CD4-positive, alpha-beta T cell treated with Interleukin-10 for 1 hour (primary cell): ENCODE measurements at places on chromosomes 3 and 15.

- DNase-seq: no peak
Observed at GRCh38 chr3:47476644-47477199, 981 bp upstream of the SCAP start.

DNA sequence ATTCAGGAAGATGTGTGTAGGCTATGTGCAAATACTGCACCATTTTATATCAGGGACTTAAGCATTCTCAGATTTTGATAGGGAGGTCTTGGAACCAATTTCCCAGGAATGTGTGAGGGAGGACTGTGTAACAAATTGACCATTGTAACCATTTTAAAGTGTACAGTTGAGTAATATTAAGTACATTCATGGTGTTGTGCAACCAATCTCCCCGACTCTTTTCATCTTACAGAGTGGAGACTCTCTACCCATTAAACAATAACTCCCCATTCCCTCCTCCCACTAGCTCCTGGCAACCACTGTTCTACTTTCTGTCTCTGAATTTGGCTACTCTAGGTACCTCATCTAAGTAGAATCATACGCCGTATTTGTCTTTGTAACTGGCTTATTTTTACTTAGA lies 5.1 kb downstream of the RCN2 start:
- no peak for DNase-seq

DNA sequence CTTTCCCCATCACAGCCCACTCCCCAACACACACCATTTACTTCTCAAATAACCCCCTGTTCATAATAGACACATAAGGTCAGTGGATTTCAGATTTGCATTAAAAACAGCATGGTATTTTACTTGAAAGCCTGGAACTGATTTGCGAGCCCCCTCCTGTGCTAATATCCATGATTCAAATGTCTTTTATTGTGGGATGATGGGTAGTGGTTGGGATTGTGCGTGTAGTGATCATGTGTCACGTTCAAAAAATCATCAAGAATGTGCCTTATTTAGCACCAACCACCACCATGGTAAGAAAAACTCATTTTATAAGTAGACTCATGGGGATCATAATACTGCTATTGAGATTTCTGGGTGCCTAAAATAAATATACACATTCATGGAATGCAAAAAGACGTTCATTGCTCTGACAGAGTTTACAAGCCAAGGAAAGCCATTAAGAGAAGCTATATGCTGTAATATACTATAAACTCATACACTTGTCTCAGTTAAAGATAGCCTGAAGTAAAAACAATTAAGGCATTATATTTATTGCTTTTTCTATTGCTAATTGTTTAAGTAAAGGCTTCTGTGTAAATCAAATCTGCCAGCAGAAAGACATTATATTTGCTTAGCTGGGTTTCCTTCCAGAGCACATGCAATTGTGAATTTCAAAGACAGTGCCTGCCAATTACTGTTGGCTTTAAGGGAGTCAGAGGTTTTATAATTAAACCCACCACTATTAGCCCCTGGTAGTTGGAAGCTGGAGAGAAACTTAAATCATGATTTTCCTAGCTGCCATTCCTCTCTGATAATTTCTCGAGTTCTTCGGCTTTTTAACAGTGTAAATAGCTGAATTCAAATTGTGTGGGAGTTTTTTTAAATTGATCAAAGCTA lies 4.0 kb downstream of the TRAT1 start:
- DNase-seq: no peak

GRCh38 chr3:184291738-184292445 lies 7.1 kb upstream of the PSMD2 start:
- DNase-seq: no peak

GRCh38 chr3:79018671-79019136 lies 749.1 kb downstream of the ROBO1 start:
- DNase-seq: no peak

DNA sequence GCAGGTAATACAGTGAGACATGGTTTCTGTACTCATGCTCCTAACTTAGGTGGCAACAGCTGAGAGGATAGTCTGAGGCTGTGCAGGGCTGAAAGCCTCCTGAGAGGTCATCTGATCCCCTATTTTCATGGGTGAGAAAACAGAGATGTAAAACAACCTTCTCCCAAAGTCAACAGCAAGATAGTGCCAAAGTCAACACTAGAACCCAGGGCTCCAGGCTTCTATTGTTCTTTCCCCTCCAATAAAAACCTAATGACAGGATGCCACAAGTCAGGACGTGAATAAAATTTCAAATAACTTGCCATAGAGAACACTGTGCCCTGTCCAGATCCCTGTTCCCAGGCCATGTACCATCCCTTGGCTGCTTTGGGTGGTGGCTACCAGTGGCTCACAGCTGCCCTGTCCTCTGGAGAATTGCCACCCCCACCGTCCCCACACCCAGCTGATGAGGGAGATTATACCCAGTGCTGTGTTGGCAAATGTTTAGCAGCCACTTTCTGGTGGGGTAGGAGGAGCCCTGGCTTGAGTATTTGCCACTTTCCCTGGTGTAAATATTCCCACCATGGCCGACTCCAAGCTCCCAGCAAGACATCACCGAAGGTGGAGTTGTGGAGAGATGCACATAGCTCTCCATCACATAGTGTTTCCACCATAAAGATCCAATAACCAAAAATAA lies 54.8 kb downstream of the SRGAP3 start:
- DNase-seq: no peak

- DNase-seq: no peak
Observed at GRCh38 chr3:54889731-54890130, 38.1 kb downstream of the LRTM1 start.

GRCh38 chr15:74365598-74366445 lies 1.6 kb downstream of the CYP11A1 start:
- no peak for DNase-seq

DNA sequence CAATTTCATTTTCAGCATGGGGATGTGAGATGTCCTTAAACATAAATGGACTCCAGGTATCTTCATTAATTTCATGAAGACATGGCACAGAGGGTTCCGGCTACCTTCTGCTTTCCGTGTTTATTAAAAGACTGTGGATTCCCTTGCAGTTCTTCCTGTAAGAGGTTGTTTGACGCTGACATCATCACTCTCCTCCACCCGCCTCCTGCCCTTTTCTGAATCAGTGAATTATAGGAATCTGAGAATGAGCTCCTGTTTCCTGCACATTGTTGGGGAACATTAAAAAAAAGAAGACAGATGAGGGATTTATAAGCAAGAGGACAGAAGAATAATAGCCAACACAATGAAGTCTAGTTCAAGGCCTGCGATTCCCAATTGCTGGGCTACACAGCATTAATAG lies 191.3 kb downstream of the LPP start:
- DNase-seq: no peak

DNA sequence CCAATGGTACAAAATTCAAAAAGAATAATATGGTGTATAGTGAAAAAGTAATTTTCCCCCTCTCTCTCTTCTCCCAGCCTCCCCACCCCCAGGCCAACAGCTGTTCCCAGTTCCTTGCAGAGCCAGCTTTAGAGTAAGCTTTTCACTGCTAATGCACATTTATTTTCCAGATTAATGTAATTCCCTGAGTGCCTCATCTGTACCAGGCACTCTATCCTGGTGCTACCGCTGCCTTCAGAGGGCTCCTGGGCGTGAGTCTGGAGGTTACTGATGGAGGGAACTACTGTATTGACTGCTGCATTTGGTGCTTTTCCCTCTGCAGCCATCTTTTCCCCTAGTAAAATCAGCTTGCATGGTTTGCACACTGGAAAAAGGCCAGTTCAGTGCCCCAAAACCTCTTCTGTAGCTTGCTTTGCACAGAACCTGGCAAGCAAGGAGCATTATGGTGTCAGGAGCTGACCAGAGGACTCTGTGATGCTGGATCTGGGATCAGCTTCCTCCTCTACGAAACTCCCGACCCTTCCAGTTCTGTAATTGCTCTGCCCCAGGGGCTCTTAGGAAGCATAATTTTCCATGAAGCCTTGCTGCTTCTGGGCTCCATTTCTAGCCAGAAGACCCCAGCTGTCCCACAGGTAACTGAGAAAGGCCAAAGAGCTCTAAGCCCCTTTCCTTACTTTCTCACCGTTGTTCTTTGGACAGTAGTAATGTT lies 8.5 kb upstream of the USP3 start:
- DNase-seq: no peak

GRCh38 chr3:185046603-185047002 lies 106.3 kb downstream of the C3orf70 start:
- no peak for DNase-seq

- DNase-seq: no peak
Observed at GRCh38 chr15:86649277-86649676, 569.6 kb downstream of the AGBL1 start.

DNA sequence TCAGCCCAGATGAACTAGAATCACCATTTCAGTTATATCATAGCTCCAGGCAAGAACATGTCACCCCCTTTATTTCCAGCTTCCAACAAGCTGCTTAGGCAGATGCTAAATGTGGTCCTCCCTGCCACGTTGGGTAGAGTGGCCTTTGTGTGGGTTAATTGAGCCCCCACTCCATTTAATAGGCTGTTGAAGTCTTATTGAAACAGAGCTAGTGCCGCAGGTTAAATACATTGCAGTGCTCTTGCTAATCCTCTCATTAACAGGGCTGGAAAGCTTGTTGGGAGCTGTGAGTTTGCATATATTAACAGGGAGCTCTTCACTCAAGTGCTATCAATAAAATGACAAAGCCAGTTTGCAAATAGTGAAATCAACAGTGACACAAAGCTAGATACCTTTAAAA lies 248.4 kb upstream of the CMC1 start:
- no peak for DNase-seq

DNA sequence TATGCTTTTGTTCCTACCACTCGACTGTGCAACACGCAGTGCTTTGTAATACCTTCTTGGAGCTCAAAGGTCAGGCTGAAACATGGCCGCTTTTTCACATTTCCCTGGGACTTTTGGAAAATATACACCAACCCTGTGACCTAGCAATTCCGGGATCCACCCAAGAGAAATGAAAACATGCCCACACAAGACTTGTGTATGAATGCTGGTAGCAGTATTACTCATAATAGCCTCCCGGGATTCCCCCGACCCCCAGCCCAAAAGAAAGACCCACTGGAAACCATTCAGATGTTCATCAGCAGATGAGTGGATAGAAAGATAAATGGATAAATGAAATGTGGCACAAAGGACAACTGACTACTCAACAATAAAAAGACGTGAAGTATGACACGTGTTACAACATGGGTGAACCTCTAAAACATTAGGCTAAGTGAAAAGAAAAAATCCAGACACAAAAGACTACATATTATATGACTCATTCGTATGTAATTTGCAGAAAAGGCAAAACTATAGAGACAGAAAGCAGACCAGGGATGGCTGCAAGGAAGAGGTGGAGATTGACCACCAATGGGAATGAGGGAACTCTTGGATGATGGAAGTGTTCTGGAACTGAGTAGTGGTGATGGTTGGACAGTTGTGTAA lies 104.1 kb downstream of the PGPEP1L start:
- DNase-seq: no peak

DNA sequence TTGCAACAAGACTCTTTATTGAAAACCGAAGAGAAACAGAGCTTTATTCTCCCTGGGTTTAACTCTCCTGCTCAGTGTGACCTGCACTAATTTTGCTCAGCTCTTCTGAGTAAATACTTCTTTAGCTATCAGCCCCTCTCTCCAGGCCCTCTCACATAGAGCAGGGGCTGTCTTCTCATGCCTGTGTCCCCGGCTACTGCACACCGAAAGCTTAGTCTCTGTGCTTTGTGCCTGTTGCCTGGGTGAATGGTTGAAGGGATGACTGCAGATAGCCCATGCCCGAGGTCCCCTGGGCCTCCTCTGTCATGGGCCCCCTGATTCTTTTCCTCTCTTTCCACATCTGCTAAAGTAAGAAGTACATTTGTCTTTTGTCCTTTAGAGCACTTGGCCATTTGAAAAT lies 195.9 kb downstream of the GABRG3 start:
- no peak for DNase-seq

GRCh38 chr3:53189276-53189675 lies 28.3 kb downstream of the PRKCD start:
- DNase-seq: no peak

DNA sequence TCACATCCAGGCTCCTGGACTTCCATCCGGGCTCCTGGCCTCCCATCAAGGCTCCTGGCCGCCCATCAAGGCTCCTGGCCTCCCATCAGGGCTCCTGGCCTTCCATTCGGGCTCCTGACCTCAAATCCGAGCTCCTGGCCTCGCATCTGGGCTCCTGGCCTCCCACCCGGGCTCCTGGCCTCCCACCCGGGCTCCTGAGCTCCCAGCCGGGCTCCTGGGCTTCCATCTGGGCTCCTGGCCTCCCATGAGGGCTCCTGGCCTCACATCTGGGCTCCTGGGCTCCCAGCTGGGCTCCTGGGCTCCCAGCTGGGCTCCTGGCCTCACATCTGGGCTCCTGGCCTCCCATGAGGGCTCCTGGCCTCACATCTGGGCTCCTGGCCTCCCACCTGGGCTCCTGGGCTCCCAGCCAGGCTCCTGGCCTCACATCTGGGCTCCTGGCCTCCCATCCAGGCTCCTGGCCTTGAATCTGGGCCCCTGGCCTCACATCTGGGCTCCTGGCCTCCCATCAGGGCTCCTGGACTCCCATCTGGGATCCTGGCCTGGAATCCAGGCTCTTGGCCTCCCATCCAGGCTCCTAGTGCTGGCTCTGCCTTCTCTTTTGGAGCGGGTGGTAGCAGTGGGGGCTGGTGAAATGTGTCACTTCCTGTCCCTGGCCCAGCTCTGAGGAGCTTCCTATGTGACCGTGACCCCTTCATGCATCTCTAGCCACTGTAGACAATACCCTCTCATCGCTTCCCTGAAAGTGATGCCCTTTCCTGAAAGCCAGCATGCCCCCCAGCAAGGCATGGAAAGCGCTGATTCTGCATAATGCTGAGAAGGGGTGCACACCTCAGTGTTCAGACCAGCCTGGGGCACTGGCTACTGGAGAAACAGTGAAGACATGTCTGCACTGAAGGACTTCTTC lies 62.7 kb upstream of the BLM start:
- no peak for DNase-seq

- DNase-seq: peak; percentile 55
Observed at GRCh38 chr3:66372681-66373350, 128.0 kb downstream of the LRIG1 start.
